NCI-H1417 treated with DMSO at 0.1 percent for 48 hours (cell line): ENCODE measurements at places on chromosomes 3 and 15.

DNA sequence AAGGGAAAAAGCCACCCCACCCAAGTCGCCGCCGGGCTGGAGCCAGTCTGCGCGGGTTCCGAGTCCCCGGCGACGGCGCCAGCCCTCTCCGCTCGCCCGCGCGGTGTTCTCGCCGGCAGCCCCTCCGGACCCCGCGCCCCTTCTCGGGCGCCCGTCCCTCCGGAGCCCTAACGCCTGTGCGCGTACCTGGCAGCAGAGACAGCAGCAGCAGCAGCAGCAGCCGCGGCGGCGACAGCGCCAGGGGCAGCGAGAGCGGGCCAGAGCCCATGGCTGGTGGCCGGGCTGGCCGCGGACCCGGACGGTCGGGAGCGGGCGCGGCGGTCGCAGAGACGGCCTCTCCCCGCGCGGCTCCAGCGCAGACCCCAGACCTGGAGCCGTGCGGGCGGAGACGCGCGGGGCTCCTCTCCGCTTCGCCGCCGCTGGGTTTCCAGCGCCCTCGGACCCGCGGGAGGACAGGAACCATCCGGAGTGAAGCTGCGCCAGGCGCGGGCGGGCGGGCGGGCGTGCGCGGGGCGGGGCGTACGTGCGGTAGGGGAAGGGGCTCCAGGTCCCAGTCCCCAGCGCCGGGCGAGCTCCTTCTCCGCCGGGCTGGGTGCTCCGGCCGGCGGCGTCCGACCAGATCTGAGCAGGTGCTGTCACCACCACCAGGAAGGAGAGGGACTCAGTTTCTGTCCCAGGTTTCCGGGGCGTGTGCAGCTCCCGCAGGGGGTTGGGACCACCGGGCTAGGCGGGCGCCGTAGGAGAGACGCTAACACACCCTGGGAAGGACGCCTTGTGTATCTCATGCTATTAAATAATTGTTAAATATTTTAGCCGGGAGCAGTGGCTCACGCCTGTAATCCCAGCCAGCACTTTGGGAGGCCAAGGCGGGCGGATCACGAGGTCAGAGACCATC, at the start of gene CHRNA3:
CHRNA3 (minus strand) TSS at position 470 of the 895 bp plus-strand sequence; CDS start at position 268, 202 bp downstream.
- no peak for DNase-seq

- no peak for DNase-seq
Measured at GRCh38 chr15:92417716-92418115, 24.0 kb downstream of the ST8SIA2 start.

- no peak for DNase-seq
Measured at GRCh38 chr3:73024836-73025235, 28.2 kb downstream of the PPP4R2 start.

DNA sequence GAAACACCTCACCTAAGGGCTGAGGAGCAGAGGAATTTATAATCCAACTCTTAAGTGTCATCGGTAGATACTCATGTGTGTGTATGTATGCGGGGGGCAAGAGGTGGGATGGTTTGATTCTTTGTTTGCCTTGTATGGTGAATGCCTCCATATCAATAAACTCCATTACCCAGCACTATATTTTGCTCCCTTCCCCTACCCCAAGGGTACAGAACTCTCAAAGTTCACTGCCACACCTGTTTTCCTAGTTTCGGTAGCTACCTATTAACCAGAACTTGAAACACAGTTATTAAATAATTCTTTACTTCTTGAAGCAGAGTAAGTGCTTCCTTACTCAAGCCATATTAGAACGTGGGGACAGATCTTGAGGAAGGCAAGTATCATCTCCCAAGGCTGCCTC, 400.8 kb upstream of the SUCLG2 start:
- DNase-seq, result no peak

DNA sequence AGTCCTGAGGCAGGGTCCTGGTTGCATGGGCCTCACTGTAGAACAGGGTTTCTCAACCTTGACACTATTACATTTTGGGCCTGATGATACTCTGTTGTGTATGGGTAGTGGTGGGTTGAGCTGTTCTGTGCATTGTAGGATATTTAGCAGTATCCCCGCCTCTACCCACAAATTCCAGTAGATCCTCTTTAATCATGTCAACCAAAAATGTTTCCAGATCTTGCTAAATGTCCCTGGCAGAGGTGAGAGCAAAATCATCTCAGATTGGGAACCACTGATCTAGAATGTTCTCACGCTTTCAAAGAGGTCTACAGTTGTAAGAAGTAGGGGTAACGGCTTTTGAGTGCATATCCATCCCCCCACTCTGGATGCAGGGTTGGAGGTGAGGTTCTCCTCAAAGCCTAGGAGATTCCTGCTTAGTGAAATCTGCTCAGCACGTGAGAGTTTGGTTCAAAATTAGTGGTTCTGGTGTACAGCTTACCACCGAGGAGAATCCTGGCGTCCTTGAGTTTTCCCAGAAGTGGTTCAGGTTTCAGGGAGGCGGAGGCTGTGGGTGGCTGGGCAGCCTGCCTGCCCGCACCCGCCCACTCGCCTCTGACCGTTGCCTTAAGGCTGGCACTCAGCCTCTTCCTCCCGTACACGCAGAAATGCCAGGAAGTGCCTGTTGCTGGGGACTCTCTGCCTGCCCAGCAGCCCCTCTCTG, 5.3 kb downstream of the ACVR2B start:
- no peak for DNase-seq

DNA sequence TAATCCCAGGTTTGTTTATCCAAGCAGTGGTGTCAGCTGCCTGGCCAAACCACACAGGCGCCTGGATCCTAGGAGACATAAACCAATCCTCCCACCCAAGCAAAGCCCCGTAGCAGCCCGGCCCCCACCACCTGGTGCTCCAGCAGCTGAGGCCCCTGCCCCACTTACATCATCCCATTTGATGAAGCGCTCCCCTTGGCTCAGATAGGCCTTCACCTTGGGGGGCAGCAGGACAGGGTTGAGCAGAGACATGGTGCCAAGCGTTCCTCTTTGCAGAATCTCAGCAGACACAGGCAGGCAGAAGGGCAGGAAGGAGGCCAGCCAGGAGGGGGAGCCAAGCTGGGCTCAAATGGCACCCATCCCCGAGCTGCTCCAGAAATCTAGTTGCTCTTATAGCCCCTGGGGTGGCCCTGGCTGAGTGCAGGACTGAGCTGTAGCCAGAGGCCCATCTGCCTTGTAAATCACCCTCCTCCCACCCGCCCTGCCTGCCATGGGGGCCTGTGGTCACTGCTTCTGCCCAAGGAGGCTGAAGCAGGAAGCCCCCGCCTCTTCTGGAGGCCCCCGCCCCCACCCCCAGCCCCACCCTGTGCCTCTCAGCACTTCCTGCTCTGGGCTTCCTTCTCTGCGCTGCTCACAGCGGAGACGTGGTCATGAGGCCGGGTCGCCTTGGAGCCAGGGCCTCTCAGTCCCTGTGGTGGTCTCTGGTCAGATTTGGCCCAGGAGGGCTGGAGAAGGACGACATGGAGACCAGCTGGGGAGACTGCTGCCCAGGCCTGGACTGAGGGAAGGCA, at the start of gene PLCB2:
PLCB2 (minus strand) TSS at position 515 of the 791 bp plus-strand sequence; CDS start at position 252, 263 bp downstream.
- no peak for DNase-seq

DNA sequence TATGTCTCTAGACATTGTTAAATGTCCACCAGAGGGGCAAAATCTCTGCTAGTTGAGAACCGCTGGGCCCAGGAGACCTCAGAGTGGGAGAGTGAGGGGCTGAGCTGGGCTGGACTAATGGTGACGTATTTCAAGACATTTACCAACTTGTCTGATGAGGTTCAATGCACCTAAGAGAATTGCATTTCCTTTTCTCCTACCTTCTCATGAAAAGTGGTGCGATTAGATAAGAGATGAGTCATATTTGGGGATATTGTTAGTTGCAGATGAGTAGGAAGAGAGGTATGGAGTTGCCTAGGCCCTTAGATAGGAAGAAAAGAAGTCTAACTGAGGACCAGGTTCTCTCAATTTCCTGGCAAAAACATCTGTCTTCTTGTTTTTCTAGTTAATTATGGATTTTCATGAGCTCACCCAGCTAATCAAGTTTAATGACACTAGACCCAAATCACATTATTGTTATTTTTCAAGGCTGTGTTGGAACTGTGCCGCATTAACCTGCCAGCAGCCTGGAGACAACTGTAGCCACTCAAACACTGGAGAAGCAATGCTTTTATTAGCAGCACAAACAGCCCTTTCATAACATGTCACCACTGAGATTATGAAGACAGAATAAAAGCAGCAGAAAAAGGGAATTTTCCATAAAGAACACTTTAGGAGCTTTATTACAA, 144.2 kb downstream of the PDCD6IP start:
- DNase-seq, result no peak

DNA sequence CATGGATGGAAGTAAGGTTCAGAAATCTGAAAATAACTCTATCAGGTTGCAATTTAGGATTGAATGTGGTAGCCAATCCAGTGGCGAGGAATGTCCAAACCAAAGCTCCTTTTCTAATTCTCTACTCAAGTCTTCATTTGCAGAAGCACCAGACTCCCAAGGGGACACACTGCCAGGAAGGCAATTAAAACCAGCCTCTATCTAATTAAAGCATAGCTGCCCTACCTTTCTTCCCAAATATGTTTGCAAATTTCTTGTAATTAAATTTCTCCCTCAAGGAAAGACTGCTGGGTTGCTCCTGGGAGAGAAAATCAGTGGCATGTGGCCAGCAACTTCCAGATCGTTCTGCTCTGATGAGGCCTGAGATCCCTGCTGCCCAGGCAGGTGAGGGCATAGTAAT, 153.4 kb upstream of the MCTP2 start:
- DNase-seq, result no peak

GRCh38 chr3:18841422-18842343, 306.6 kb upstream of the KCNH8 start:
- DNase-seq, result no peak

DNA sequence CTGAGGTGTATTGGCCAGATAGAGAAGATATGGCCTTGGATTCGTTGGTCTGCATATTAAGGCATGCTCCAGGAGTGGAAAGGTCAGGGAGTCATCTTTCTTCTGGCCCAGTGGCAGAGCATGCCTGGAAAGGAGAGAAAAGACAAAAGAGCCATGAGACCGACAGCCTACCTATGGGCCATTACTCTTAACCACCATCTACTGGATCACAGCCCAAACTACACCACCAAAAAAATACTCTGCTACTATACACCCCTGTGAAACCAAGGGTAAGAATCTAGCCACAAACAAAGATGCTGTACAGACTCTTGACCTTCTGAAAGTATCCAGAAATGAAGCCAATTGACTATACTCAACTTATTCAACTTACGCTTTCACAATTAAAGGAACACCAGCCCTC, 96.1 kb upstream of the PLSCR5 start:
- no peak for DNase-seq

DNA sequence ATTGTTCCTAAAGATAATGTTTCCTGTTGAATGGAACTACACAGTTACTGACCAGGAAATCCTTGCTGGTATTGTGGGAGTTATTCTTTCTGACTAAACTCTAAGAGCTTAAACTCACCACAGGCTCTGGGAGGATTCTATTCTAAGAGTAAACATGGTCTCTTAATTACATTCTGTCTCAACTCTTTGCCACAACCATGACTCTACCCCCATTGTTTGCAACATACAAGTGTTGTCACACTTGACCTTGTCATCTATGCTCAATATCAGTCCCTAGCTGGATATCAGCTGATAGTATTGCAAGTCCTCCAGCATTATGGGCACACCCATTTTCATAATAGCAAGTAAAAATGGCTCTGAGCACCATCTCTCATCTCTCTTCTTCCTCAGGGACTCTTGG, 29.6 kb upstream of the SECISBP2L start:
- DNase-seq, result no peak

DNA sequence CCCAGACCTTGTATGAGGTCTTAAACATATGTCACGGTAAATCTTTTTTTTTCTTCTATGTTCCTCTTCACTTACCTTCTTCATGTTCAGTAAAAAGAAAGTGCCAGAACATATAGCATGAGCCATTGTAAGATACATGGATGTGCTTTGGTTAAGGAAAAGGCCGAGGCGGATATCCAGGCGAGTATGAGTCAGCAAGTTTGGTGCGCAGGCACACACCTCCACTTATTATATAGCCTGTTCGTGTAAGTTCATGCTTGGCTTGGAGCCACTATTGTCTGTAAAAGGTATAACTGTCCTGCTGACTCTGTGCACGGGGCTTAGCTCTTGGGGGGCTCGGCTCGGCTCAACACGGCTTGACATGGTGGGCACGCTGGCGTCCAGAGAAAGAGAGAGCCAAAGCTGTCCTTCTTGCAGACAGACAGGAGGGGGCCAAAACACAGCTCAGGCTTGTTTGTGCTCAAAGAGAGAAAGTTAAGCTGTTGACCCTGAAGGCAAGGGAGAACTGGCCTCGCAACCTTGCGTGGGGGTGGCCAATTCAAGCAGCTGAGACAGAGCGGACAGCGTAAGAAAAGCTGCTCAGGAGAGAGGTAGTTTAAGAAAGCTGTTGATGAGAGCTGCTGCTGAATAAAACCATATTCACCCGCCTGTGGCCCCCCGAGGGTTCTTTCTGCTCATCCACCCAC, 251.2 kb downstream of the SLC9A9 start:
- no peak for DNase-seq

- peak; percentile 14 for DNase-seq
Measured at GRCh38 chr3:27616031-27616430, 106.1 kb downstream of the EOMES start.
